Karpas-422 (cell line): ENCODE measurements at places on chromosomes 3 and 15. TPM values are rescaled to one million over a fixed set of nuclear protein-coding genes. Genes with fewer than 3 reads are reported as not detected.

DNA sequence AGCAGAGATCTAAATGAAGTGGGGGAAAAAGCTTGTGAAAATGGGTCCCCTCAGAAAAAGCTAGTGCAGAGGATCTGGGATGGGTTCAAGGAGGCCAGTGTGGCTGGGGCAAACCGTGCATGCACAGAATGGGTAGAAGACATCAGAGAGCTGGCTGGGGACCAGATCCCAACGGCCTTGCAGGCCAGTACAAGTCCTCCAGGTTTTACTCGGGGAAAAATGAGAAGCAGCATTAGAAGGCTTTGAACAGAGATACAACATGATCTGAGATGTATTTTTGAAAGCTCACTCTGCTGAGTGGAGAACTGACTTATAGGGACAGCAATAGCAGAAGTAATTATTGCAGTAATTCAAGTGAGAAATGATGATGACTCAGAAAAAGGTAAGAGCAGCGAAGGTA, 114.5 kb downstream of the HERC1 start:
- H3K4me1 ChIP-seq, result peaks cover 17% of the 10 kb centered on the region
- peaks cover 53% of the 10 kb centered on the region; the same call in 1 of the 2 replicates for H3K36me3 ChIP-seq
- H3K27ac ChIP-seq, result no peak overlapping the region
- H3K4me3 ChIP-seq, result no peak overlapping the region
- H3K27me3 ChIP-seq, result no peaks in the 10 kb centered on the region
- DNase-seq, result no peak

GRCh38 chr3:42262525-42262924, 3.5 kb downstream of the CCK start:
- H3K27me3 ChIP-seq, result no peaks in the 10 kb centered on the region
- no peak overlapping the region for H3K4me3 ChIP-seq
- DNase-seq, result no peak
- no peak overlapping the region for H3K27ac ChIP-seq

GRCh38 chr15:84749111-84749991, 959 bp downstream of the ZNF592 start:
- DNase-seq, result peak; percentile 69
- H3K4me1 ChIP-seq, result peaks cover 44% of the 10 kb centered on the region
- peak overlapping the region; percentile 87 for H3K4me3 ChIP-seq
- peak overlapping the region; percentile 28 for H3K27ac ChIP-seq

DNA sequence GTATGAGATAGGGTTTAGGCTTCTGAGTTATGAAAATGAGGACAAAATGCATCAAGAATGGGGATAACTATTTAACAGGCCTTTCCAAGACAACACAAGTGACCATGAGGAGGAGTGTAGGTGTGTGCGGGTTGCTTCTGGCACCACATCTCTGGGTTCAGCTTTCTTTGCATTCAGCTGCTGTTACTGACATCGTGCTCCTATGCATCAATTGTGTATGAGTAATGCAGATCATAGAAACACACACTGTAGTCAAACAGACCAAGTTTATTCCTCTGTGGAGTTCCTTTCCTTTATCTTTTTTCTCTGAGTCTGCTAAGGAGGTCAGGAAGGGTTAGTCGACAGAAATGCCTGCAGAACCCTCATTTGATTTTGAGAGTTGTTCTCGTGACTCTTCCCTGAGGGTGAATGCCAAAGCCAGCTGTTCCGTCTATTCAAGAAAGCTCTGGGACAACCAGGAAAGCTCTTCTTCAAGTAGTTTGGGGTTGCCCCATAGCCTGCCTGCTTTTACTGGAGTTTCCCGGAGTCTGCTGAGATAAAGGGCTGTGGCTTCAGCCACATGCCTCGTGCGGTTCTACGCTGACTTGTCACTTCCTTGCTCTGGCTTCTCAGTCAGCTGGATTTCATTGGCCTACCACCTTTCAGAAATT, 136.7 kb upstream of the TLE3 start:
- no peaks in the 10 kb centered on the region; the same call in 1 of the 2 replicates for H3K27me3 ChIP-seq
- H3K36me3 ChIP-seq, result no peaks in the 10 kb centered on the region
- no peak overlapping the region for H3K27ac ChIP-seq
- H3K4me1 ChIP-seq, result no peaks in the 10 kb centered on the region
- H3K4me3 ChIP-seq, result no peak overlapping the region
- no peak for DNase-seq

The RGMA gene
- total RNA-seq, result not detected in 2 replicates

The TRIM42 gene
- not detected in 2 replicates for total RNA-seq

The CYP8B1 gene
- not detected in 2 replicates for total RNA-seq
